NCI-H524 (cell line): ENCODE measurements at places on chromosomes 12 and 14.

- DNase-seq, result no peak
Observed at GRCh38 chr12:45828402-45828801, 98.9 kb downstream of the ARID2 start.

DNA sequence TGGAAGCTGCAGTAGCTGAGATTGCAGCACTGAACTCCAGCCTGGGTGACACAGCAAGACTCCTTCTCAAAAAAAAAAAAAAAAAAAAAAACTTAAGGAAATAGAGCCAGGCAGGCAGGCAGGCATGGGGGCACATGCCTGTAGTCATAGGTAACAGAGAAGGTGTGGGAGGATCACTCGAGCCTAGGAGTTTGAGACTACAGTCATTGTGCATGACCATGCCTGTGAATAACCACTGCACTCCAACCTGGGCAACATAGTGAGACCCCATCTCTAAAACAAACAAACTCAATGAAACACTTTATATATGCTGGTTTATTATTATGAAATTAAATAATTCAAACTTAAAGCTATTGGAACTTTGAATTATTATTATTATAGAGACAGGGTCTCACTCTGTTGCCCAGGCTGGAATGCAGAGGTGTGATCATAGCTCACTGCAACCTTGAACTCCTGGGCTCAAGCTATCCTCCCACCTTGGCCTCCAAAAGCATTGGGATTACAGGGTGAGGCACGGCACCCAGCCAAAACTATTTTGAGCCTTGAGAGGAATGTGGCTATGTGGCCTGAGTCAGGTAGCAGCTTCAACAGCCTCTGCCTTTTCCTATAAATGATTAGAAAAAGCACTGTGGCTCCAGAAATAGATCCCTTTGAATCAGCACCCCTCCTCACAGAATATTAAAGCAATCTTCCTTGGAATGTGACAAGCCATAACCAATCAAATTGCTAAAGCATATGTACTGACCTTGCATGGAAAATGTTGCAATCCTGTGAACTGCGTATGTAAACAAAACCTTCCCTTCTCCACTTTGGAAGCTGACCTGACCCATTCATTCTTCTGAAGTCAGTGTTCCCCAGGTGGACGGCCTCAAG is 34.7 kb upstream of the YY1 start:
- DNase-seq, result no peak

- DNase-seq, result no peak
Observed at GRCh38 chr12:6347367-6348338, 5.8 kb upstream of the TNFRSF1A start.

DNA sequence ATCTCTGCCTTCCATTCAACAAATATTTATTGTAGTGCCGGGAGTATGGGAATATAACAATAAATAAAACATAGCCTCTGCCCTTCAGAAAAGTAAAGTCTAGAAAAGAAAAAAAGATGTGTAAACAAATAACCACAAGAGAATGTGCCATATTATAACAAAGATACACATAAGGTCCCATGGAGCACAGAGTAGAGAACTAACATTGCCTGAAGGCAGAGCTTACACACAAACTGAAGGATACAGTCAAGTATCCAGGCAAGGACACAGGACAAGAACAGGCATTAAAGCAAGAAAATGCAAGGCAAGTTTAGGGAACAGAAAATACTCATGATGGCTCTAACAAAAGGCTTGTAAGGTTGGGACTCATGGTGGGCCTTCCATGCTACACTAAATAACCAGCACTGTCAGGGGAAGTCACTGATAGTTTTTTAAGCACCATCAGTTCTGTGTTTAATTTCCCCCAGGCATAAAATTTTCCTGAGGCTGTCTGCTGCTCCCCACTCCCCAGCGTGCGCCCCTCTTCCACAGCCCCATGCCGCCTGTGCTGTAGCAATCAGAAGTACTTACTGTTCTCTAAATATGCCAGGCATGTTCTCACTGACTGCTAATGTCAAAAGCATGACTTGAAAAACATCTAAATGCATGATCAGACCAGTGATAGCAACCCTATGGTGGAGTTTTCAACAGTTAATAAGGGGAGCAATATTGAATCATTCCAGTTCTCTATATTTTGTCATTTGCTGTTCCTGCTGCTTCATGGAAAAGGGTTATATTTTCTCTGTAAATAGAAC is 77.8 kb downstream of the ANKS1B start:
- DNase-seq, result no peak

DNA sequence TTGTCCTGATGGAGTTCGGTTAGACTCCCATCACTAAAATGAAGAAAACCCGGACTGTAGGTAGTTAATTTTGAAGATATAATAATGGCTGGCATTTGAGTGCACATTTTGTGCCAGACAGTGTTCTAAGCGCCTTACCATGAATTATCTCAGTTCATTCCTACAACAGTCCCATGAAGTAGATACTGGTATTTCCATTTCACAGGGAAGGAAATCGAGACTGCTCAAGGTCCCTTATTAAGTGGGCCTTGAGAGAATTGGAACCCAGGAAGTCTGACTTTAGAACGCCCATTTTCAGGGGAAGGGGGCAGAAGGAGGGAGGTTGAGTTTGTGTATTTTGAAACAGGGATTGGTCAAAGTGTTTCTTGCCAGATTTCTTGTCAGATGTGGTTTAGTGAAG is 855 bp downstream of the MNAT1 start:
- DNase-seq, result no peak

GRCh38 chr12:32390572-32391219 is 8.7 kb upstream of the FGD4 start:
- DNase-seq, result peak; percentile 47

GRCh38 chr14:76376878-76377734 is 1.2 kb downstream of the ESRRB start:
- peak; percentile 33 for DNase-seq

- DNase-seq, result peak; percentile 89
Observed at GRCh38 chr12:40697566-40698259, 5.5 kb downstream of the CNTN1 start.

DNA sequence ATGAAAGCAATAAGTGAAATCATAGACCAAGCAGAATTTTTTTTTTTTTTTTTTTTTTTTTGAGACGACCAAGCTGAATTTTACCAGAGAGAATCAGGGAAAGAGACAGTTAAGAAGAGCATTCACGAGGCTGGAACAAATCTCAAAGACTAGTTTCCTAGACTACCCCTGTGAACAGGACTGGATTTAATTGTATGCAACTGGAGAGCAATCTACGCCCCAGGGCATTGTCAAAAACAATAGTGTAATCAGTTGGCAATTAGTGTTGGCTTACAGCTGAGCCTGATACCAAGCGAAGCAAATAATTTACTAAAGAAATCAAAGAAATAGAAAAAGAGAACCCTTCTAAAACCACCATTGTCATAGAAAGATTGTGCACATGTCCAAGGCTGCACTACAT is 232.9 kb upstream of the CPNE8 start:
- DNase-seq, result no peak

- DNase-seq, result no peak
Observed at GRCh38 chr12:67968725-67969124, 20.5 kb upstream of the IFNG-AS1 start.

- no peak for DNase-seq
Observed at GRCh38 chr14:94225460-94226378, 51.6 kb downstream of the PPP4R4 start.

- DNase-seq, result no peak
Observed at GRCh38 chr12:101001669-101002068, 207.1 kb downstream of the ANO4 start.

DNA sequence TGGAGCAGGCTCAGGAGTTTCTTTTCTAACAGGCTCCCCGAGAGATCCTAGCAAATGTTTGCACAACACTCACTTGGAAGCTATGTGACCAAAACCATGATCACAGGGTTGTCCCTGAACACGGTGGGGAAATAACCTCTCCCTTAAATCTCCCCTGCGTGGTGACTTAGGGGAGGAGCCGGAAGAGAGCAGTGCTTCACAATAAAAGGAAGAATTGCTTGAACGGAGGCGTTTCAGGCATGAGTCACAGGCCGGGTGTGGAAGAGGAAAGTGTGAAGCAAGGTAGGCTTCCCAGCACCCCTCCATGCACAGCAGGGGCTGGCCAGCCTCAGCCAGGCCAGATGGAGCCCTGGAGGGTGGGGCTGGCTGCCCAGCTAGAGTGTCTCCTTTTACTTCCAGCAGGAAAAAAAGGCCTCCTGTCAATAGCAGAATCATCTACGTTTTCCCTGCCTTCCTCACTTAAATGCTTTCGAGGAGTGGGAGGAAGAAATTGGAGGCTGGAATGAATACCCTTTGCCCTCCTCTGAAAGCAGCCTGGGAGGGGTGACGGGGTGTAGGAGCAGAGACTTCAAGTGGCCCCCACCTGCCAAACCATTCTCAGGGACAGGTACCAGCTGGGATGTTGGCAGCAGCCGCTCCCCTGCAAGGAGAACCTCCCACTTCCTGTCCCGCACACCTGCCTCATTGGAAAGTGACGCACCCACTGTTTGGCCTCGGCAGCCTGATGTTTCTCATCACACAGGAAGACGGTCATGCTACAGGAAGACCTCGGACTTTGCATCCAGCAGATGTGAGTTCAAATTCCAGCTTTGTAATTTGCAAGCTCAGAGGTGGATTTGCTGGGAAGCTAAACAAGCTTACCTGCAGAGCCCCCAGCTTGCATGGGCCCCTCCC is 30.1 kb upstream of the PPP2R5C start:
- peak; percentile 83 for DNase-seq

DNA sequence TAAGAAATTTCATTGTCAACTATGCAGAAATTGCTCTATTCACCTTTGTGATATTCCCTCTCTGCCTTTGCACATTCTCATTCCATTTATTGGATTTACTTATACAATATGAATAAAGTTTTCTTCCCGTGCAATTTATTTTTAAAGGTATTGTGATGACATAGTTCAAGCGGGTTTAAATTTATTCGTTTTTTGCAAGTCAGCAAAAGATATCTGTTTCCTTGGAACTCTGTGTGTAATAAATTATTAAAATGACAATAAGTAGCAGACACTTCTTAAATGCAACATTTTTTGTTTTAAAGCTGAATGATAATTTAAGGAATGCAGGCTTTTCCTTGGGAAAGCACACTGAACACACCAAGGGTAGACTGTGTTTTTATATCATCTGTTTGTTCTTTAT is 143.1 kb downstream of the SLC41A2 start:
- DNase-seq, result no peak

- no peak for DNase-seq
Observed at GRCh38 chr14:76133103-76133502, 18.6 kb upstream of the GPATCH2L start.

DNA sequence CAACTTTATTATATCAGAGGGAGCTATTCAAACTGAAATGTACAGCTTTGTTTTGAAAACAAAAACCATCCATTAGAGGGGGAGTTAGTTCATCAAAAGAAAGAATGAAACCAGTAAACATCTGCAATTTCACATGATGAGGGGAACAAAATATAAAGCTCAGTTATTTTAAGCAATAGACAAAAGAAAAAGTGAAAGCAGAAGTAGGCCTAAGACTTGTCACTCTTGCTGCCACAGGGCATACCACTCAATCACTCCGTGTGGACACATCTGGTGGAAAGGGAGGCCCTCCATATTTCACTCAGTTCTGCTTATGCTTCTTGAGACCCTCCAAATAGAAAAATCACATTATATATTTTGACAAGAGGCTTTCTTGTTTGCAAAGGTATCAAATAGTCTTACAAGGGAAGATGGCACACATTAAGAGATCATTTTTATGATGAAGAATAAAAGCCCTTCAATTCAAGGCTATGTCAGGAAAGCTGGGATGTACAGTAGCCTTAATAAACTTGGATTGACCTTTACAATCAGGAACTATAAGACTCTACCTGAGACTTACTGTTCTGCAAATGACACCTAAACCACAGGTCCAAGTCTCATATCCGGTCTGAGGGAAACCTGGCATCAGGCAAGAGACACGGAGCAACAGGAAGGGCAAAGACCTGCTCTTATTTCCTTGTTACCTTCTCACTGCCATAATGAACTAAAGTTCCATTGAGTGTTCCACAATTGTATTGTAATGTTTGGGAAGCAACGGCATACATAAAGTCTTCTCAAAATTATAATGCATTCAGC is 222.5 kb upstream of the GRIP1 start:
- DNase-seq, result no peak

- DNase-seq, result no peak
Observed at GRCh38 chr14:67641902-67642749, 22.4 kb downstream of the ARG2 start.
